LNCaP clone FGC (cell line): ENCODE measurements at places on chromosomes 5 and 9.

GRCh38 chr5:14399054-14399692, 182.4 kb upstream of the OTULINL start:
- peak; percentile 28 for DNase-seq

- DNase-seq: no peak
Observed at GRCh38 chr5:177447611-177448243, 1.1 kb downstream of the PRR7 start.

DNA sequence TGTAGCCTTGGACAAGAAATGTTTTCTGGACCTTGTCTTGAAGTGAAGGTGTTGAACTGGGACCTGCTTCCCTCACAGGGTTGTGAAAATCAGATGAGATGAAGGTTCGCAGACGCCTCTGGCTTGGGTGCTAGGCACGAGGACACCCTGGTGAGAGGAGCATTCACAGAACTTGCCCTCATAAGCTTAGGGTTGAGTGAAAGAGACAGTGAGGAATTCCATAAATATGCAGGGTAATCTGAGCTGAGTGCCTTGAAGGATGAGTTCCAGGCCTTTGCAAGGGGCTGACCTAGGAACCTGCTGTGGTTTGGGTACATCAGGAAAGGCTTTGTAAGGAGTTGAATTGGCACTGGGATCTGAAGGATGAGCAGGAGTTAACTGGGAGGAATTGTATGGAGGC, 75.7 kb upstream of the SAP30L start:
- DNase-seq: no peak

DNA sequence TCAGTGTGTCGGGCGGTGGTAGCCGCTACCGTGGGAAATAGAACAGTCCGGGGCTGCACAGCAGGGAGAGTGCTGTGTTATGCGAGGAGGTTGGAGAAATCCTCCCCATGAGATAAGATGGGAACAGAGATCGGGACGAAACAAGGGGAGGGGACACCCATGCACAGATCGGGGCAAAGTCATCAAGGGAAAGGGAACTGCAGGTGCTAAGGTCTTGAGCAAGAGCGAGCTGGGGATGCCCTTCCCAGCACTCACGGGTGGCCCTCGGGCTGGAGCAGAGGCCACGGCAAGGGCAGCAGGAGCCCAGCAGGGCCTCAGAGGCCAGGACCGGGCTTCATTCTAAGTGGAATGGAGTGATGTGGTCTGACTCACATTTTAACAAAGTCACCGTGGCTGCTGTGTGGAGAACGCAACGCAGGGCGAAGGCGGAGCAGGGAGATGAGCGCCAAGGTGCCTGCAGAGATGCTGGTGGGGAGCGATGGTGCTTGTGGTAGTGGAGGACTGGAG, 7.7 kb downstream of the IL13 start:
- no peak for DNase-seq

DNA sequence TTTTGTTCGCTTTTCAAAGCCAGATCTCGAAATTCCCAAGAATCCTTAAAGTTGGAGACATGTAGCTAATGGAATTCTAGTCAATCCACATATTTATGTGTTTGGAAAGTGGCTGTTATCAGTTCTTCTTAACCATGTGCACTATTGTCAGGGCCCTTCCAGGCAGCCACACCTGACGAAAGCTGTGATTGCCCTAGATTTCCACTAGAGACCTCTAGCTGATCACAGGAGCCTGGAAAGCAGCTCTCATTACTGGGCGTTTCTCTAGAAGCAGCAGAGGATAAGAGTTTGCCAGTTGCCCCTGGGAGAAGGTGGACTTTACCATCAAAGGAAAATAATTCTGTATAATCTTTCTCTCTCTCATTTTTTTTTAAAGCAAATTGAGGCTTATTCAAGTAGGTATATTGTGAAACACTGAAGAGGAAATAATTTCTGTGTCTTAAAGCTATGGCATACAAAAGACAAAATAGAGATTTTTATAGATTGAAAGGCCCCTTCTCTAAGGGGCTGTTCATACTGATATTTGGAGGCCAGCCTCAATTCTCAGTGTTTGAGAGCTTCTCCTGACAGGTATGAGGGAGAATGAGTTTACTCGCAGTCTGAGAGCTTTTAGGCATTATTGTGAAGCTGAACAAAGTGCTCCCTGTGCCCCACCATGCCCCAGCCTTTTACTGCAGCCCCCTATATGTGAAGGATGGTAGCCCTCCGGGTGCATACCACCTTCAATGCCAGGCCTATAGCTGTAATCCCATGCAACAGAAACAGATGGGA, 405.4 kb upstream of the ACTBL2 start:
- DNase-seq: peak; percentile 66

DNA sequence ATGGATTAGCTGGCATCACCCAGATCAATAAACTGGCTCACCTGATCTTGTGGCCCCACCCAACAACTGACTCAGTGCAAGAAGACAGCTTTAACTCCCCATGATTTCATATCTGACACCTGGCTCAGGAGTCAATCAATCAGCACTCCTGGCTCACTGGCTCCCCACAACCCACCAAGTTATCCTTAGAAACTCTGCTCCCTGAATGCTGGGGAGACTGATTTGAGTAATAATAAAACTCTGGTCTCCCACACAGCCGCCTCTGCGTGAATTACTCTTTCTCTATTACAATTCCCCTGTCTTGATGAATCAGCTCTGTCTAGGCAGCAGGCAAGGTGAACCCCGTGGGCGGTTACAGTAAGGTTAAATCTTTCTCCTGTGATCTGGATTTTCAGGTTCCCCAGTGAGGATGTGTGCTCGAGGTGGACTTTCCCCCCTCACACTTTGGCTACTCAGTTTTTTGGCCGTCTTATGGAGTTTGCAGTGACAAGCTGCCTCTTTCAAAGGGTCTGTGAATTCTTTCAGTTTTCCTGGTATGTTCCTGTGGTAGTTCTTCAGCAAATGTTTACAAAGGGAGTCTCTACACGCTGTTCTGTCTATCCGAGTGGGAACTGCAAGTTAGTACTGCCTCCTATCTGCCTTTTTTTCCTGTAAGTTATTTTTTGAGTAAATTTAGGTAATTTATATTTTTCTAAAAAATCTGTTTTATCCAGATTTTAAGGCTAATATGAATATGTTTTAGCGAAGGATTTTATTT, 500.2 kb upstream of the NUDT12 start:
- no peak for DNase-seq

DNA sequence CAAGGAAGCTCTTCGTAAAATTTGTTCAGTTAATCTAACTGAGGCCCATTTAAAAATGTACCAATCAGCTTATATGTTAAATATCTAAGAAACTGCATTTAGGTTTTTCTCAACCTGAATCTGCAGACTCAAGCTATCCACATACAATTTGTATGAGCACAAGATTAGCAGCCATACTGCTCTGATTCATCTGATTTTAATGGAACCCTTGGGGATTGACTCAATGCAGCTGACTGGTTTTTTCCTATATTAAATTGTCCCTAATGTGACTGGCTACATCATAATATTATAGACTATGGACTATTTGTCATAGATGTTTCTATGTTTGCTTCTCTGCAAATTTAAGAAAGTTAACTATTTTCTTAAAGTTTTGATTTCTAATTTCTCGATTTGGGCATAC, 451.0 kb upstream of the TUSC1 start:
- no peak for DNase-seq

DNA sequence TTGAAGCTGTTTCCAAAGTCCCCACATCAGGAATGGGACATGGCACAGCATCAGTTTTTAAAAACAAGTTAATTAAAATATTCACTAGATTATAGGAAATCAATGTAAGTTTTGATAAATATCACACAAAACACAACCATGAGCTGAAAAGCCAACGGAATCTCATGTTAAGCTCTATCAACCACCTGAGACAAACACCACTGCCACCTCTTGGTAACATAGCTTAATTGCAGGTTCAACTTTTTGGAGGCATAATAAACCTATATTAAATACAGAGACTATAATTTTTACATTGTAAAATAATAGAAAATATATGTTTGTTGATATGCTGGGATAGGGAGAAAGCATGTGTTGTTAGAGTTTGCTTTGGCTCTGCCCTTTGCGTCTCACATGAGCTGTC, 126.1 kb downstream of the SV2C start:
- DNase-seq: no peak

DNA sequence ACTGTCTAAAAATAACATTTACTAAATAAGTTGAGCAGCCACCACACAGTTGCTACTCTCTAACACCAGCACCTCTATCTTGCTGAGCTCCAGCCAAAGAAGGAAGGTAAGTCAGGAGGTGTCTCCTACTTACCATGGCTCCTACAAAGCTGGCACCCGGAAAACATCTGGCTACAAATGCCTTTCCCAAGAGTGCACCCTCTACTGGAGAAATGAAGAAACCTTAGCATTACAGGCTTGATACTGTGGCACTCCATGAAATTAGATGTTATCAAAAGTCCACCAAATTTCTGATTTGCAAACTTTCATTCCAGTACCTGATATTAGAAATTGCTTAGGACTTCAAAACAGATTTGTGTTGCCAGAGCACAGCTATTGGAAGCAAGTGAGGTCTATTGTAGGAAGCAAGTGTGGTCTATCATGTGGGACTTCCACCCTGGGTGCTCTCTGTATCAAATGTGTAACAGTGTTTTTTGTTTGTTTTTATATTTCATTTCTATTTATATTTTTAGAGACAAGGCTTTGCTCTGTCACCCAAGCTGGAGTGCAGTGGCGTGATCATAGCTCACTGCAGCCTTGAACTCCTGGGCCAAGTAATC, 25.7 kb upstream of the RFK start:
- no peak for DNase-seq

GRCh38 chr5:137733006-137733405, 2.9 kb downstream of the KLHL3 start:
- no peak for DNase-seq

- no peak for DNase-seq
Observed at GRCh38 chr5:96083361-96083881, 121.8 kb upstream of the ELL2 start.

DNA sequence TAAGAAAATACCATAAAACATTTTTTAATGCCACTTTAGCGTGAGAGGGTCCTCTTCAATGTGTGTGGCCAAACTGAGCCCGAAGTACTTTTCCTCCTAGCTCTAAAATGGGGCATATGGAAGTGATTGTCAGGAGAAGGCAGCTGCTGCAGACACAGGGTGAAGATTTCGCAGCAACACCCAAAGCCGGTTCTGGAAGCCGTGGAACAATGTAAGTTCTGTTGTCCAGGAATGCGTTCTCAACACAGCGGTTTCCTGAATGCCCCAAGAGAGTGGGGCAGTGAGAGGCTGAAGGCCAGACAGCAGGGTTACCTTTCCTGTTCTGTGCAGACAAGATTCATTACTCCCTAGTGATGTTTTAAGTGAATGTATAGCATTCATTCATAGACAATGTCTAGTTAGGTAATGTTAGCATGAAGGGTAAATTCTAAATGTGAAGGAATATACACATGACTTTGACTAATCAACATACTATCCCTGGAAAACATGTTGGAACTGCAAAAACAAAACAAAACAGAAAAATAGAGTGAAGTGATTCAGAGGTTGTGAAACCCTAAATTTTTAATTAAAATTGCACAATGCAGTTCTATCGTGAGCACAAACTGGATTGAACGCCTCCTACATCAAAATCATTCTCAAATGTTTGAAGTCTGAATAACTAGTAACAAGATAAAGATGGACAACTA, 197.0 kb upstream of the SEMA6A start:
- DNase-seq: no peak

GRCh38 chr9:115972843-115973595, 180.6 kb upstream of the PAPPA start:
- DNase-seq: no peak

DNA sequence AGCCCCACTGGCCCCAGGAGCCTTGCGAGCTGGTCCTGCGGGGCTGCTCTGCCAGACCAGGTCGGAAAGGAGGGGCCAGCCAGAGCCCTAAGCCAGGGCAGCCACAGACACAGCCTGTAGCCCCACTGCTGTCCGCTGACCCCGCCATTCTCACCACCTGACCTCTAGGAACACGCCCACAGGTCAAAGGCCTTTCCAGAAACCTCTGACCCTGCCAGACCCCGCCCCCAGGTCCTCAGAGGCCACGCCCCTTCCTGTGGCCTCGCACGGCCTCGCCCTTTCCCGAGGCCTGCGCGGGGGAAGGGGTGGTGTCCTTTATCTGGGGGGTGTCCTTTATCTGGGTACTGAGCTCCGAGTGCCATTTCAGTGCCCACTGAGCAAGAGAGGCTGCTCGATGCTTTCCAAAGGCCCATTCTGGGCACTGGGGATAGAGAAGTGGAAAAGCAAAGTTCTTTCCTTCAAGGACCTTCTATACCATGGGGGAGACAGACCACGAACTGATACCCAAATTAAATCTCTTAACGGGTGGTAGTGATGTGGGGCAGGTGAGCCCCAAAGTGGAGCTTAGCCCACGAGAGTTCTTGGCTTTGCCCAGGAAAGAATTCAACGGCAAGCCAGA, 46.5 kb downstream of the P4HA2 start:
- DNase-seq: no peak

DNA sequence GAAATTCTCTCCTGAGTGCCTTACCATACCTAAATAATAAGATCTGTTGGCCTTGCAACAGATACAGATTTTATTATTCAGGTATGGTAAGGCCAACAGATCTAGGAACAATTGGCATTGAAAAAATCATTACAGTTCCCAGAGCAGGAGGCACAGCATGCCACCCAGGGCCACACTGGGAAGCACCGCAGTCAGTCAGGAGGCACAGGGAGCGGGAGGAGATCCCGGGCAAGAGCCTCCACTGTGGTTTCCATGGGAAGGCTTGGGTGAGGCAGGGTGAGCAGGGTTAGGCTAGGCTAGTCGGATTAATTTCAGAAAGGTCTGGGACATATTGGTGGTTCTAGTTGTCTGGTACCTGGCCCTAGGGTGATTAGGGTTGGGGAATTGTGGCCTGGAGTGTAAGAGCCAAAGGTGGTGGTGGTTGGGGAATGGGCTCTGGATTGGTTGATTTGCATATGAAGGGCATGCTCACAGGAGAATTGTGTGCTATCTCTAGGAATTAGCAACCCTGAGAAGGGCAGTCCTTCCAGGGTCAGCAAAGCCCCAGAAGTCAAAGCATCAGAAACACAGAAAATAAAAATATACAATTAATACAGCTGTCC, 111.4 kb downstream of the PDE8B start:
- no peak for DNase-seq

- DNase-seq: peak; percentile 50
Observed at GRCh38 chr5:147417135-147417813, 92.6 kb downstream of the DPYSL3 start.

DNA sequence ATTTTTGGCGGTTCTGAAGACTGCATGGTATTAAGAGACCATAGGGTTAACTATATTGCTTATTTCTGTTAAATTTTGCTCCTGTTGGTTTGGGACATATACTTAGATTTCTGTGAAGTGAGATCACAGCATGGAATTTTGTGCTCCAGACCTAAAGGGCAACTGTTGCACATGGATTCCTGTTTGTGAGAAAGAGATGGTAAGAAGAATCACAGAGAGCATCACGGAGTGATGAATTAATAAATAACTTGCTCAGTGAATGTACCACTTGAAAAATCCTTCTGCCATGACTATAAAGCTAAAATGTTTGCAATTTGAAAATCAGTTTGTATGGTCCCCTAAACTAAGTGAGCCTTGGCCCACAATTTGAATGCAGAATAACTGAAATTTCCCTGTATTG, 4.5 kb downstream of the PSAT1 start:
- no peak for DNase-seq

DNA sequence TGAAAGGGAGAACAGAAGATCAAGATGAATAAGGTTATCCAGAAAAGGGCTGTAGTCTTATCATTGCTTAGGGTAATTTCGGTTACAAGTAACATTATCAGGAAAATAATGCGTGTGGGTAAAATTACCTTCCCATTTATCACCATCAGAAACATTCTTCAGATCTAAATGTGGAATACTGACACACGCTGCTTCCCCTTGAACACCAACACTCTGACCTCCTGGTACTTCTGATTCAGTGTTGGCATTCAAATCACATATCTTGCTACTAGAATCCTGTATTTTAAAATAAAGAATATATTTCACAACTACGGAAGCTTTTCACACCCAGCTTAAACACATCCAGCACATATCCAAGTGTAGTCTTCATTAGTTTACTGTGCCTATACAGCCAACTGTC, 70.2 kb downstream of the PKD2L2 start:
- DNase-seq: no peak
